NCI-H446 (cell line): ENCODE measurements at places on chromosomes 12 and 14.
A peak's percentile ranks its signal among the peaks of the same experiment; 100 is the strongest.

DNA sequence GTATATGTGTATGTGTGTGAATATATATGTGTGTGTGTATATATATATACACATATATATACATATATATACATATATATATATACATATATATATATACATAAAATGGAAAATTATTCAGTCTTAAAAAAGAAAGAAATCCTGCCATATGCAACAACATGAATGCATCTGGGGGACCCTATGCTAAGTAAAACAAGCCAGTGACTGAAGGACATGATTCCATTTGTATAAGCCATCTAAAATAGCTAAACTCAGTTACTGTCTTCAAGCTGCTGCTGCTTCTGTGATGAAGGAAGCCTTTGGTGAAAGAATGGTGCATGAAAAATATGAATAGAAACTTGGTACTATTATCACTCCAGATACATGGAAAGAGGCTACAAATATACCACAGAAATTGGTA is 118.6 kb downstream of the ATXN7L3B start:
- DNase-seq, result no peak

- no peak for DNase-seq
These were observed 11.1 kb downstream of the GPR84 start for GRCh38 chr12:54352891-54353874.

DNA sequence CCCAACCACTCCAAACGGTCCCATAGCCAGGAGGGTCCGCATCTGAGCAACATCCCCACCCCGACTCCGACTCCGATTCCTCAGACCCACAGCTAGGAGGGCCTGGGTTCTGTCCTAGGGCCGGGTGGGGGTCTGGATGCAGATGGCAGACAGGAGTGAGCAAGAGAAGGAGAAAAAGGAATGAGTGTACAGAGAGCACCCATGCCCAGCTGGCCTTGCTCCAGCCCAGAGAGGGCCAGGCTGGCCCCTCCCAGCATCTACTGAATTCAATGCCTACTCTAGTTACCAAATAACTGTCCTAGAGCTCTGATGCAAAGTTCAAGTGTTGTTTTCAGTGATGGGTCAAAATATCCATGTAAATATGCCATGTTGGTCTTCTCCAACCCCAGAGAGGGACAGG is 40.8 kb downstream of the VDR start:
- DNase-seq, result no peak

DNA sequence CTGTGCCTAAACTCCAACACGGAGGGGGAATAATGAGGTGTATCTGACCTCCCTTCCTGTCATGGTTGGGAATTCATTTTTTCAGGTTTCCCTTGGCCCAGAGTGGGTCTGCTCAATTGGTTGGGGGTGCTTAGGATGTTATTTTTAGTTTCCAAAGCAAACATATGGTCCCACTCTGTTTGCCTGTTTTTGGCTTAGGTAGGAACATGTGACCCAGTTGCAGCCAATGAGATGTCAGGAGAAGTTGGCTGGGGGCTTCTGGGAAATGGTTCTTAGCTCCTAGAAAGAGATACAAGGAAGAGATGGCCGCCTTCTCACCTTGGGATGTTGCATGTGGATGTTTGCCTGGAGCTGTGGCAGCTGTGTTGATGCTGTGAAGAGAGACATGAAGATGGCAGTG is 147.9 kb upstream of the RFLNA start:
- no peak for DNase-seq

DNA sequence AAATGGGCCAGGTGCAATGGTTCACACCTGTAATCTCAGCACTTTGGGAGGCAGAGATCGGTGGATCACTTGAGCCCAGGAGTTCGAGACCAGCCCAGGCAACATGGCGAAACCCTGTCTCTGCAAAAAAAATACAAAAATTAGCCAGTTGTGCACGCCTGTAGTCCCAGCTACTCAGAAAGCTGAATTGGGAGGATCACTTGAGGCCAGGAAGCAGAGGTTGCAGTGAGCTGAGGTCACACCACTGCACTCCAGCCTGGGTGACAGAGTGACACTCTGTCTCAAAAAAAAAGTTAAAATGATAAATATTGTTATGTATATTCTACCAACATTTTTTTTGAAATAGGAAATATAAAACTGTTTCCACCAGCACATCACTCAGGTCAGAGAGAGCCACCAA is 64.9 kb downstream of the NDUFA12 start:
- no peak for DNase-seq

- DNase-seq, result no peak
These were observed 95.9 kb upstream of the DDHD1 start for GRCh38 chr14:53249059-53249458.

DNA sequence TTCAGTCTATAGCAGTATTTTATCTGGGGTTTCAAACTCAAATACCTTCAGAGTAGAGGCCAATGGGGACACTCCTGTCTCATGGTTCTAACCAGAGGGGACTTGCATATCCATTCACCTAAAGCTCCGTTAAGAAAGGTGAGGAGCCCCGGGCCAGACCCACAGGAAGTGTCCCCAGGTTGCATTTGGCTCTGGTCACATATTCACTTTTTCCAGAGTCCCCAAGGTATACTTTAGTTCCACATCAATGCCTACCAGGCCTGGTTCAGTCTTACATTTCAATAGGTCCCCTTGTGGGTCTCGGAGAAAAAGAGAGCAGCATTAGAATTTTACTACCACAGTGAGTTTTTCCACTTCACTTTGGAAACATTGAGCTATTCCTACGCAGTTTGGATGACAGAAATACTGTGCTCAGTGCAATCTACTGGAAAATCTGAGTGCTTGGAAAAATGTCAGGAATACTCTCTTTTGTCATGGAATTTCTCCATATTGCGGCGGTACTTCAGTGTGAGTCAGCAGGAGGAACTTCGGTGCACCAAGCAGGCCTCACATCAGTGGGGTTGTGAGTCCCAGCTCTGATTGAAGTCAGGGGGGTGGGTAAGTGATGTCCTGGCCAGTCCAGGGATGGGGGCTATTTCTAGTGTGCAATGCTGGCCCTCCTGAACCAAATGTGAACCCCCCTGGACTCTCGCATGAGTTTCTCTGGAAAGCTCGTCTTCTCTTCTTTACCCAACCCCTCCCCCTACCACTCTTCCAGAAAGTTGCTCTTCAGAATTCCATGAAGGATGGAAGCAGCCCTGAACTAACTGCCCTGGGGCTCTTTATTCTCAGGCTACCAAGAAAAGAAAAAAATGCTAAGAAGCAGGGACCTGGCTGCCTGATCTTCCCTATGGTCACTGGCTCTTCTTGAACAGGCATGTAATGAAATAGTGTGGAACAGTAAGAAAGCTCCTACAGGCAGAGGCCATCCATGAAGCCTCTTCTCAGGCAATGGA is 184.7 kb downstream of the PRKCH start:
- no peak for DNase-seq

DNA sequence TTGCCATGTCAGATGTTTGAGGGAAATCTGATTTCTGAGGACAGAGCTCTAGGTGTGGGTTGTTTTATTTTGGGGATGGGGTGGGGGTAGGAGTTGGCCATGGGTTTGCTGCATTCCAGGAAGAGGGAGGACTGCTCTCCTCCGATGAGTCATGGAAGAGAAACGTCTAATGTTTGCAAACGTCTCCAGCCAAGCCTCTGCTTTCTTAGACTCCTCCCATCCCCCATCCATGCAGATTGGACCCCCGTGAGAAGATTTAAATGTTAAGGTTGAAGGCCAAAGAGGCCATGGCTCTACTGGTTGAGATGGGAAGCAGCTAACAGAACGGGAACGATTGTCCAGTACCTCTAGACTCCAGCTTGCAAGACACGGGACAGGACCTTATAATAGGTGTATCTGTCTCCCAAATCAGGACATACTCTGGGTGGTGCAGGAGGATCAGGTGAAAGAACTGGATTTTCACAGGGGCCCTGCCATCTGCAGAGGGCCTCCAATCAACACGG is 11.4 kb upstream of the ATP2A2 start:
- no peak for DNase-seq

- DNase-seq, result no peak
These were observed 124.6 kb upstream of the FRMD6 start for GRCh38 chr14:51527073-51527472.

DNA sequence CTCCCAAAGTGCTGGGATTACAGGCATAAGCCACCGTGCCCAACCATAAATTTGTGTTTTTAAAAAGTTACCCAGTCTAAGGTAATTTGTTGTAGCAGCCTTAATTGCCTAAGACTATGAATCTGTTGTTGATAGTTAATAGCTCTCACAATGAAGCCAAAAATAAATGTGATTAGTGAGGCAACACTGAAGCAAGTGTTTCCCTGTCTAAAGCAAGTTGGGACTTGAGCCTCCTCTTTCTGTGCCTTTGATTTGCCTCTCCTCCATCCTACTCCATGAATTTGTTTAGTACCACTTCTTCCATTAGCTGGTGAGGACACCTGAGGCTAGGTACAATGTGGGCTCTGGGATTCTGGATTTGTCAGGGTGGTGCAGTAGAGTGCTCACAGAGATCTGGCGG is 36.8 kb downstream of the DAAM1 start:
- DNase-seq, result no peak

DNA sequence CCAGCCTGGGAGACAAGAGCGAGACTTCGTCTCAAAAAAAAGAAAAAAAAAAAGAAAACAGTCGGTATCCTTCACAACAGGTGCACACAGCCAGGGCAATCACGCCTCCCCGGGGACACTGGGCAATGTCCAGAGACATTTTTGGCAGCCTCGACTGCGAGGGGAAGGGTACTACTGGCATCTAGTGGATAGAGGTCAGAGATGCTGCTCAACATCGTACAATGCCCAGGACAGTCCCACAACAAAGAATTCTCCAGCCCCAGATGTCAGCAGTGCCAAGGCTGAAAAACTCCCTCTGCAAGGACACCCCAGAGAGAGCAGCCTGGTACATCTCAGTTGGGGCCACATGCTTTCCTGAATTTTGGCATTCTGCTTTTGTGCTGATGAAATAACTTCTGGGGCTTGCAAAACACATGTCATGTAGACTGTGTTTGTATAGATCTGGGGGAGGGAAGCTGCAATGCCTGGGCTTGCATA is 21.5 kb downstream of the ALDH2 start:
- DNase-seq, result peak; percentile 23

- DNase-seq, result peak; percentile 85
These were observed 79.0 kb downstream of the TMX1 start for GRCh38 chr14:51318813-51319597.

DNA sequence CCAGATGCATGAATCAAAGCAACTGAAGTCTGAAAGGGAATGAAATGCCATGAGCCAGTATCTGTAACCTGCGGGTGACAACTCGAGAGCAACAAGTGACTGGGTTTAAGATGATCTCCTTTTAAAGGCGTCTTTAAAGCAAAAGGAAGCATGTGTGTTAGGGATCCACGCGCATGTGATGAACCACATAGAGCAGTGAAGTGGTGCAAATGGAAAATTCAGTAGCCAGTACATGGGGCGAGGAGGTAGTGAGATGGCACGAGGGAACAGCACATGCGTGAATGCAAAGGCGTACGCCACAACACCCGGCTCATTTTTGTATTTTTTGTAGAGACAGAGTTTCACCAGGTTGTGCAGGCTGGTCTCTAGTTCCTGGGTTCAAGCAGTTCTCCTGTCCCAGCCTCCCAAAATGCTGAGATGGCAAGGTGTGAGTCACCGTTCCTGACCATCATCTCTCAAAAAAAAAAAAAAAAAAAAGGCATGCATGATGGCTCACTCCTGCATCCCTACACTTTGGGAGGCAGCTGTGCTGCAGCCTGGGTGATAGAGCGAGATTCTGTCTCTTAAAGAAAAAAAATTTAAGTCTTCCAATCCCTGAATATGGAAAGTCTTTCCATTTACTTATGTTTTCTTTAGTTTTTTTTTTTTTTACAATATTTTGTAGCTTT is 24.6 kb upstream of the BCL7A start:
- no peak for DNase-seq

GRCh38 chr12:96236221-96236822 is 42.1 kb downstream of the ELK3 start:
- DNase-seq, result no peak

DNA sequence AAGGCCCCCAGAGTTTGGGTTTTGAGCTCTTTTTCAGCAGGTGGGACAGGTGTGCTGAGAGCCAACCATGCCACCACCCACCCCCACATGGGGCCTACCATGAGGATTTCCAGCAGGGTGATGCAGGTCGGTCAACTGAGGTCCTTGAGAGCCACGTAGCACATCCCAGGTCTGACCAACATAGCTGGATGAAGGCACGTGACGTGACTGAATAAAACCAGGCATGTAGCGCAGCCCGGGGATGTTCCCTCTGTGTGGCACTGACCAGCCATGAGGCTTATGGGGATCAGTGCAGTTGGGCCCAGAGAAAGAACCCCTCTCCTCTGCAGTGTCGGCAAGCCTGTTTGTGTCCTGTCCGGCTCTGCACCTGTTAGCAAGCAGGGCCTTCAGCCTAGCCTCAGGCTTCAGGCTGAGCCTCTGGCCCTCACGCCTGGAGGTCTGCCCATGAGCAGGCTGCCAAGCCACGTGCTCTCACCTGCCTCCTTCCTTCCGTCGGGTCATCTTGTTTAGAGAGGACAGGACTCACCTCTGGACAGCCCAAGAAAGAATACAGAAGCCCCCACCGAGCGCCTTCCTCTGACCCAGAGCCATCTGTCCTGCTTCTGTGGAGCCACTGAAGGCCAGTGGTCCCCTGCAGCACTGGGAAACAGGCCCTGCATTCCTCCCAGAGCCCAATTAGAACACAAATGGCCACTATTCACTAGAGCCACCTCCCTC is 38.5 kb downstream of the TSPAN11 start:
- DNase-seq, result no peak

DNA sequence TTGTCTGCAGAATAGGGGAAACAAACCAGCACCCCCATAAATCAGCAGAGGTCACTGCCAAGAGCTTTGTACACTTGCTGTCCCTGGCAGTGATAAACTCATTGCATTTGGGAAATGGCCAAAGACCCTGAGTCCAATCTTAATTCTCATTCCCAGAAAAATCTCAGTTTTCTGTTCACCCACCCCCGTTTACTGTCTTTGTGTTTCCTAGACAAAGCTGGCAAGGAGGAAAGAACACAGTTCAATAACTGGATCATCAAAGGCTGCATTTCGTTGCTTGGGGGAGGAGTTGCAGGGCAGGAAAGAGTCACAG is 365.1 kb downstream of the DPF3 start:
- DNase-seq, result no peak

GRCh38 chr14:29710015-29710414 is 217.6 kb downstream of the PRKD1 start:
- DNase-seq, result no peak

GRCh38 chr12:39619660-39620433 is at the start of gene ABCD2:
TSS of gene ABCD2 (minus strand) at chr12:39619803. CDS start at chr12:39619615, 188 bp downstream.
- DNase-seq, result peak; percentile 93

DNA sequence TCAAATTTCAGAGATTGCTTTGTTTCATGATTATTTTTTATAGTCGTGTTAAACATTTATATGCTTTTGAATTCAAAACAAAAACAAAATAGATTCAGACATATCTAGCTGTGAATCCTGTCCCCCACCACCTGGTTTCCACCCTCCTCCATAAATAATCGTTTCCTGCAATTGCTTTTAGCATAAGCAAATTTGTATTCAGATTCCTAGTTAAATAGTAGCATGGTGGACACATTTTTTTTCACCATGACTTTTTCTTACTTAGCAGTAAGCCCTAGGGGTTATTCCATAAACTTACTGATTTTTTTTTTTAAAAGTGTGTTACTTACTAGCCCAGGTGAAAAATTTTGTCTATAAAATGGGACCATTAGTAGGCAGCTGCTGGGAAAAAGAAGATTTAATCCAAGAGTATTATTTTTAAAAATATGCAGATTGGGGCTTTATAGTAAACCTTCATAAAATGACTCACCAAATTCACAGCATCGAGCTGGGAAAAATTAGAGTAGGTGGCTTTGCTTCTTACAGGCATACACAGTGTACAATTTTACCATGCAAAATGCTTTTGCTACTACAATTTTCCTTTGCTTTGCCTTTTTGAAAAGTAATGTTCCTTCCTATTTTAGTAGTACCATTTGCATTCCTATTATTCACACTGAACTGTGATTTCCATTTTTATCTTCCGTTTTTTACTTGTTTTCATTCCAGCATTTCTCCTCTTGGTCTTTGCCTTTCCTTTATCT is 117.8 kb downstream of the BTG1 start:
- no peak for DNase-seq
